ENCODE measurements at places on chromosomes 7 and 10.

DNA sequence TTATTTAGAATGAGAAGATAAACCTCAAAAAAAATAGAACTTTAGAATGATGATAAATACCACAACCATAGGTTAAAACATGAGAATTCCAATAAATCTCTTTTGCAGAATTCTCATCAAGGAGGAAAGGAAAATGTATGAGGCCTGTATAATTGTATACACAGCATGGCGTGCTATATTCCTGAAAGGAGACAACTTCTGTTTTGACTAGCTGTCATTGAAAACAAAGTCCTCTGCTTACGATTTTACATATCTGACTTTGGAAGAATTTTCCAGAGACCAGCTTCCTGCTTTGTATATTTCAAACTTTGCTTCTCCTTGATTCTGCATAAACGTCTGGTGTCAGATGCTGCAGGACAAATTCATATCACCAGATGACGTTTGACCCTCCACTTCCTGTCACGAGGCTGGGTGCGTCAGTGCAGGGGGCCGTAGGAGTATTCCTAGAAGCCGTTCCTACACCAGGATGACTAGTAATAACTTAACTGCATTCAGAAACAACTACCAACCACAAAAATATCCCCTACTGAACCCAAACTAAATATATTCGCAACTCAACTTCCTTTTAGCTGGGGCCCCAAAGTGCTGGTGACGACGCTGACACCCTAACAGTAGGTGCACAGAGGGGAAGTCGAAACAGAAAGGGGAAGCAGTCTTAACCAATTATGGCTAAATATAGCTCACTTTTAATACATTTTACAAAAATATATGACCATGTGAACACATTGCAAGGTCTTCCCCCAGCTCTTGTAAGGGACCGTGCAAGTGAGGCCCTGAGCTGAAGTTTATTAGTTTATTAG is 178.6 kb upstream of the INHBA start:
- DNase-seq = no peak

DNA sequence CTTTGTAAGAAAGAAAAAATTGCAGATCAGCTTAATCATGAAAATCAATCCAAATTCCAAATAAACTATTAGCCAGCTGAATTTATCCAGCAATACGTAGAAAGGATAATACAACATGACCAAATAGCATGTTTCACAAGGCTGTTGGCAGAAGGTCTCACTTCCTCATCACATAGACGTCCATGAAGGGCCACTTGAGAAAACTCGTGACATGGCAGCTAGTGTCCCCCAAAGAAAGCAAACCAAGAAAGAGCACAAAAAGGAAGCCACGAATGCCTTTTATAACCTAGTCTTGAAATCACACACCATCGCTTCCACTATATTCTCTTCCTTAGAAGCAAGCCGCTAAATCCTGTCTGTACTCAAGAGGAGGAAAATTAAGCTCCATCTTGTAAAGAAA is 105.6 kb upstream of the NRBF2 start:
- no peak for DNase-seq

DNA sequence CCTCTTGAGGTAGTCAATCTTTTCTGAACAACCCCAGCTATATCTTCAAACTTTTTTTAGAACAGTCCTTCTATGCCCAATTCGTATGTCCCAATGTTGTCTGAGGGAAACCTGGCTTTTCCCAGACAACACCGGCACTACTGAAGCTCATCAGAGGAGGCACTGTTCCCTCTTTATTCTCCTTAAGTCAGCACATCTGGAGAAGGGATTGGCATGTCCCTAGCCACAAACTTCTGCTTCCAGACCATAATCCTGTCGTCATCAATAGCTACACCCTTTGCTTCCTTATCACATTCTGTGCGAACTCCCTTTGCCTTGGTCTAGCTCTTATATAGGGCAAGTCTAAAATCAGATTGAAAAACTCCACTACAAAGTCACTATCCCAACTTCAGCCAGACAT is 22.9 kb downstream of the PON3 start:
- no peak for DNase-seq

- no peak for DNase-seq
Observed at GRCh38 chr10:43259213-43259991, 7.5 kb downstream of the RASGEF1A start.
